ENCODE measurements at places on chromosomes 6 and 20.

GRCh38 chr20:56360133-56360907, 1.5 kb downstream of the FAM210B start:
- DNase-seq = no peak

GRCh38 chr20:26347396-26347795, 650.7 kb upstream of the ZNF337 start:
- no peak for DNase-seq

GRCh38 chr6:71258078-71258866, 30.3 kb upstream of the OGFRL1 start:
- DNase-seq = no peak

- no peak for DNase-seq
Measured at GRCh38 chr6:136738692-136739057, 53.6 kb downstream of the MAP3K5 start.

DNA sequence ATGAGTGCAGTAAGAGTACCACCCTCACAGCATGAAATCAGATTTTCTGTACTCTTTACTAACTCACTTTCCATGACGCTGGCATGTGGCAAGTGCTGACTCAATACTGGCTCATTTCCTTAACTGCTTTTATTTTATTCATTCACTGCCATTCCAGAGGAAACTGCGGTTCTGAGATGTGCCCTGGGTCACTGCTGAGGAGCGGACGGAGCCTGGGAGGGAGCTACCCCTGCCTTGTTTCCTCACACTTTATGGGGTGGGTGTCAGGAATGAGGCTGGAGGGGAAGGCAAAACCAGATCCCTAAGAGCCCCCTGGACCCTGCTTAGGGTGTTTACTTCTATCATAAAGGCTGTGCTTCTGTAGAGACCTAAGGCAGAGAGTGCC, 14.4 kb downstream of the NT5E start:
- DNase-seq = no peak

DNA sequence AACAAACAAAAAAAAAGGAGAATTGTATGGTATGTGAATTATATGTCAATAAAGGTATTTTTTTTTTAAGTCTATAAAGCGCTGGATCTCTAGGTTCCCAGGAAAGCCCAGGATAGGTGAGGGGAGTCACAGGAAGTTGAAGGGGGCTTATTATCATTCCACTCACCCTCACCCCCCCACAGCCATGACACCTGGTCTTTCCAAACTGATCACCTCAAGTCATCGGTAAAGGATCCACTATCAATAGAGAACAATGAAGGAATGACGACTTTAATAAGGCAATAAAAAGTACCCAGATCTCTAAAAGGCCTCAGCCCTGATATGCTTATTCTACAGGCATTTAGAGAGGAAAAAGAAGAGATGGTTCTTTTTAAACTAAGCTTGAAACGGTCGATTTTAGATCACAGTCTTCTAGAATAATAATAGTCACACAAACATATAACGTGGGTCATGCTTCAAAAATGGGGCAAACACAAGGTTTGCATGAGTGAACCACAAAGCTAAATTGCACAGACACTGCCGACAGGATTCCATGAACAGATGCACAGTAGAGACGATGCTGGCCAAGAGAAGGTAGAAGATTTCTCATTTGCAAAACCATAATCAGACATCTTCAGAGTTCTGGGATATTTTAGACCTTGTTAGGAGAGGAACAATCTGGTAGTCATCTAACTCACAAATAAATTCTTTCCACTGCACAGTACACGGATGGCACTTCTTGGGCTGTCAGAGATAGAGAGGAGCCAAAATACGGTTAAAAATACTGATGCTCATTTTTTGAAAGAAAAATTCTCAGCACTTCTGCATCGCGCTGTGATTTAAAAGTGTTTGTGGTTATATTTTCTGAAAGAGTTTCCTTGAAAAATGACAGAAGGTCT, 21.0 kb downstream of the ZMYND8 start:
- DNase-seq = no peak

DNA sequence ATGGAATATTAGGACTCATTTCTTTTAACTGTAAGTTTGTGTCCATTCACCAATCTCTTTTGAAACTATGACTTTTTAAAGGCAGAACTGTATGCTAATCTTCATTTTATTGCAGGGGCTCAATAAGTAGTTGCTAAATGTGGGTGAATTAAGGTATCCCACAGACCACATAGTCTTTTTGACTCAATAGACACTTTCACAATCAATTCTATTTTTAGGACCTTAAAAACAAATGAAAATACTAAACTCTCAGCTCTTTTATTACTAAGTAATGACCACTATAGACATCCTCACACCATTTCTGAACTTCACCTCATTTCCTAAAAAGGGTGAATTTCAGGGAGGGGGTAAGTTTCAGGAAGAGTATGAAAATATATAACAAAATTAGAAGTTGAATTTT, 106.8 kb upstream of the BEND6 start:
- no peak for DNase-seq

DNA sequence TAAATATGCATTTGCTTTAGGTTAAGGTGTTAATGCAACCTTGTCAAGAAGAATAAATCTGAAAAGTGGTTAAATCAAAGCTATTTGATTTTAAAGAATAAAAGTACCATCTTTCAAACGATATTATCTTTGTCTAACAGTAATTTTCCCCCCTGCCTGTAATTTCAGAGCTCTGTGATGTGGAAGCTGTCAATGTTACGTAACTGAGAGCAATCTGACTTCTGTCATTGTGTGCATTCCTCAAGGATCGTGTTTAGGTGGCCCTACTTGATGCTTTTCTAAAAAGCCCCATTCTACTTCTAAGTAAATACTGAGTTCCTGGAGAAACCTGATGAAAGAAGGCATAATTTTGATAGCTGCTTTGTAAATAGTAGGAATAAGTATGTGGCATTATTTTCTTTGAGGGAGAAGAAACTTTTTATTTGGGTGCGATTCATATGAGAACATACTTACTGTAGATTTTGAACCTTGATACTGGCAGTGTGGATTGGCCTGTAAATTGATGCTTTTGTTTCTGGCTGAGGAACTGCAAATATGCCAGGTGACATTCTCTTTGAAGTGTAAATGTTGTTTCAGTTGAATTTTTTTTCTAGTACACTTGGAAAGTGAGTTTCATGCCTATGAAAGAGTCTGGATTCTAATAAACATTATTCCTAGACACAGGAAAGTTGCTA, 529.6 kb upstream of the FLRT3 start:
- DNase-seq = no peak

GRCh38 chr6:53412751-53413150, 64.0 kb upstream of the ELOVL5 start:
- no peak for DNase-seq

- DNase-seq = no peak
Measured at GRCh38 chr20:38217791-38218565, 42.6 kb downstream of the KIAA1755 start.

GRCh38 chr6:41302638-41303037, 16.2 kb upstream of the TREM1 start:
- DNase-seq = no peak

GRCh38 chr6:79469376-79470246, 67.6 kb downstream of the LCA5 start:
- DNase-seq = no peak

- DNase-seq = no peak
Measured at GRCh38 chr20:61736751-61737310, 328.9 kb downstream of the TAF4 start.

- DNase-seq = no peak
Measured at GRCh38 chr6:168179702-168180382, 100.8 kb upstream of the FRMD1 start.

DNA sequence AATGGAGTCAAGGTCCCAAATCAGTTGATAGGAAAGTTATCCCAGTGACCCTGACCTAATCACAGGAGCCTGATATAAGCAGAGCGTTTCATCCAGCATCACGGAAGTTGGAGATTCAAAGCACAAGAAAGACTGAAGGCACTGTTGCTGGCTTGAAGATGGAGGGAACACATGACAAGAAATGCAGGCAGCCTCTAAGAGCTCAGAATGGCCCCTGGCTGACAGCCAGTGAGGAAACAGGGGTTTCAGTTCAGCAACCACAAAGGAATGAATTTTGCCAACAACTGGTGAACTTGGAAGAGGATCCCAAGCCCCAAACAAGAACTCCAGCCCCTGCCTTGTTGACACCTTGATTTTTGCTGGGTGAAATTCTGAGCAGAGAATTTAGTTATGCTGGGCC, 778.5 kb downstream of the MAFB start:
- DNase-seq = no peak

- DNase-seq = no peak
Measured at GRCh38 chr6:76742919-76743318, 670.5 kb upstream of the IMPG1 start.
